ENCODE measurements at places on chromosomes 5 and 9.
A peak's percentile ranks its signal among the peaks of the same experiment; 100 is the strongest.

GRCh38 chr9:98944057-98944733 is 488 bp downstream of the COL15A1 start:
- DNase-seq = no peak

DNA sequence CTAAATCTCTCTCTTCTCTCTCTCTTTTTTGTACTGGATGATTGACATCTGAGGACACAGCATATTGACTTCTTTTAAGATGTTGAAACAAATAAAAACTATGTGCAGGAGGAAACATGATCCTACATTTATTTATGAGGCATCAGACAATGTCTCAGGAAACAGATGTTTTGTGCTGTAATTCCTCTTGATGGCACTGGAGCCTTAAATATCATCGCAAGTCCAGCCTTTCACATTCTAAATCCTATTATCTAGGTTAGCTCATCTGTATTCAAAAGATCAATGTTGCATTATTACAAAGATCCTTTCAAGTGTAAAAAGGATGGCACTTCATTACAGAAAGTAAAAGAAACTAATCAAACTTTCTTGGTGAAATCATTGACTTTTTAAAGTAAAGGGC is 63.9 kb downstream of the MAT2B start:
- DNase-seq = peak; percentile 73

GRCh38 chr9:5719100-5719926 is 90.4 kb downstream of the RIC1 start:
- DNase-seq = peak; percentile 18

DNA sequence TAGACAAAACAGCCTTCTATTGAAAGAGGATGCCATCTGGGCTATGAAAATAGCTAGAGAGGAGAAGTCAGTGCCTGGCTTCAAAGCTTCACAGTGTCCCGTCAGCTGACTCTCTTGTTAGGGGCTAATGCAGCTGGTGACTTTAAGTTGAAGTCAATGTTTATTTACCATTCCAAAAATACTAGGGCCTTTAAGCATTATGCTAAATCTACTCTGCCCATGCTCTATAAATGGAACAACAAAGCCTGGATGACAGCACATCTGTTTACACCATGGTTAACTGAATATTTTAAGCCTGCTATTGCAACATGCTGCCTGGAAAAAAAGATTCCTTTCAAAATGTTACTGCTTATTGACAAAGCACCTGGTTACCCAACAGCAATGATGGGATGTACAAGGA is 309.1 kb downstream of the NTRK2 start:
- no peak for DNase-seq

DNA sequence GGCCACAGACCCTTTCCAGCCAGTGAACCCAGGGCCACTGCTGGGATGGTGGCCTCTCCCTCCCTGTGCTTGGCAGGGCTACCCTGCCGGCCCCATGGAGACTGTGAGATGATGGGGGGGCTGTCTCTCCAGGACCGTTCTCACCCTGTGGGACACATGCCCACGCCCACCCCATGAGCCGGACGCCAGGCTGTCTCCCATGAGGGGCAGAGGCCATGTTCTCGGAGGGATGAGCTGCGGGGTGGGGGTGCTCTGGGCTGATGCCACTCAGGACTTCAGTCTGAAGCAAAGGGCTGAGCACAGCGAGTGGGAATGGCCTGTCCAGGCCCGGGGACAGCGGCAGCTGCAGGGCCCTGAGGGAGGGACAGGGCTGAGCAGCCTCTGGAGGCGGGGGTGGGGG is 88.9 kb downstream of the KCNT1 start:
- no peak for DNase-seq

GRCh38 chr9:114899995-114900394 is 30.4 kb downstream of the TNFSF8 start:
- no peak for DNase-seq

DNA sequence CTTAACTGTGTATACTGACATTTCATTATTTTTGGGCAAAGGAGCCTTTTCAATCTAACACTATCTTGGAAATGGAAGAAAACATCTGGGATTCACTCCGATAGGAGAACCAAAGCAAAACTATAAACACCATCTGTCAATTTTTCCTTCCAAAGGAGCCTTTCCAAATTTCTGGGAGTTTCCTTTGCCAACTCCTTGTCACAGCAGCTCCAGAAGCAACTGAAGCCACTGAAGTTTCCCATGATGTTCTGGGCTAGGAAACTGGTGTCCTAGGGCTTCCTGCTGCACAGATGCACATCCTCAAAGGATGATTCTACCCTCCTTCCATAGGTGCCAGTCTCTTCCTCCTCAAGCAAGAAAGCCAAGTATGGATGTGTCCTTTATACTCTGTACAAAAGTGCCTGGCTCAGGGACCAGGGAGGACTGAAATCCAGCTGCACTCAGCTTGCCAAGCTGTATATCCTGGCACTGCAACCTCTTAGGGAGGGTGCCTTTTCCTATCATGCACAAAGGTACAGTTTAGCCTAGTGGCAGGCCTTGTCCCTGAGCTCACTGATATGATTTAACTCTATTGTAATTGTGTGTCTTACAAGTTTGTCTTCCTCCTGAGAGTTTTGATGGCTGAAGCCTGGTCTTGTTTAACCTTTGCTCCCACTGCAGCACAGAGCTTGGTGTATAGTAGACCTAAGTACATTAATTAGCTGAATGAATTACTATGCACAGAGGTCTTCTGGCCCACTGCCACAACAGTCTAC is 8.4 kb upstream of the UBAP1 start:
- DNase-seq = no peak

DNA sequence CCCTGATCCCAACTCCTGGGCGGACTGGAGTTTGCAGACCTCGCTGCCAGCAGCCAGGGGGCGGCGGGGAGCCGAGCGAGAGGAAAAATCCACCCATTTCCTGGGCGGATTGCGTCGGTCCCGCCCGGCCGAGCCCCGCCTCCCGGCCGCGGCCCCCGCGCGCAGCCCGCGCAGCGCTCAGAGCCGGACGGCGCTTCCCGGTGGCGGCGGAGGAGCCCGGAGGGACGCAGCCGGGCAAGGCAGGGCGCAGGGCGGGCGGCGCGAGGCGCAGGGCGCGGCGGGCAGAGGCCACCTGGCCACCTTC is at the start of gene OLFM1:
TSS of gene OLFM1 (plus strand) at position 180 of the 304 bp plus-strand sequence. CDS start 322 bp downstream, outside the sequence.
- DNase-seq = peak; percentile 46

GRCh38 chr9:34392511-34392910 is 15.8 kb upstream of the MYORG start:
- DNase-seq = no peak

GRCh38 chr9:105483618-105484017 is 35.8 kb downstream of the FSD1L start:
- DNase-seq = no peak

- DNase-seq = no peak
These were observed 151.7 kb upstream of the RAPGEF1 start for GRCh38 chr9:131891598-131891997.

DNA sequence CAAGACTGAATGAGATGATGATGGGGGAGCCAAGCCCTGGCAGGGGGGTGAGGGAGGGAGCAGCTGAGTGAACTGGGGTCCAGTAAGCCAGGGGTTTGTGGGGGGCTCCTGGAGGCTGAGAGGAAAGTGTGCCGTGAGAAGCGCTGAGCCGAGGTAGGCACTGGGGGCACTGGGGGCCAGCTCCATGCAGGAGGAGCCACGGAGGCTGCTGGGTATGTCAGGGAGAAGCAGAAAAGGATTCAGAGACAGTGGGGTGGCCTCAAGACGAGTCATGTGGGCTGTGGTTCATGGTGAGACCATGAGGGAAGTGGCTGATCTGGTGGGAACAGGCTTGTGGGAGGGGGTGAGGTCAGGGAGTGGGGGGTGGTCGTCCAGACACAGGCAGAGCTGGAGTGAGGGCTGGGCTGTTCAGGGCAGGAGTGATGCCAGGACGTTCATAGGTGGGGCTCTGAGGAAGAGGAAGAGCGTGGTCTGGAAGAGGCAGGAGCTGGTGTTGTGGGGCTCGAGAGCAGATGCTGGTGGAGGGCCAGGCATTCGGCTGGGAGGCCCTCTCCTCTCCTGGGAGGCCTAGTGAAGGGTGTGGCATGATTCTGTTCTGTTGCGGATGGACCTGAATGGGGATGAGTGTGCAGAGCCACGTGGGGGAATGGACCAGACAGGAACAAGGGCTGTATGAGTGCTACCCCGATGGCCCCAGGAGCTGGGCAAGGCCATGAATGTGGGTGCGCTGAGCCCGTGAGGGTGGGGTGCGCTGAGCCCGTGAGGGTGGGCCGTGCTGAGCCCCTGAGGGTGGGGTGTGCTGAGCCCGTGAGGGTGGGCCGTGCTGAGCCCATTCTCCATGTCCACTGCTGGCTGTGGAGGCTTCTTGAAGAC is 92.7 kb upstream of the CACNA1B start:
- no peak for DNase-seq

- DNase-seq = no peak
These were observed 62.1 kb downstream of the SLC44A1 start for GRCh38 chr9:105306351-105307140.

- no peak for DNase-seq
These were observed 192.8 kb upstream of the ANKH start for GRCh38 chr5:15064396-15064795.

GRCh38 chr5:115772731-115773475 is 43.6 kb downstream of the CDO1 start:
- DNase-seq = no peak

GRCh38 chr5:6197427-6197826 is 180.9 kb downstream of the MED10 start:
- DNase-seq = no peak

DNA sequence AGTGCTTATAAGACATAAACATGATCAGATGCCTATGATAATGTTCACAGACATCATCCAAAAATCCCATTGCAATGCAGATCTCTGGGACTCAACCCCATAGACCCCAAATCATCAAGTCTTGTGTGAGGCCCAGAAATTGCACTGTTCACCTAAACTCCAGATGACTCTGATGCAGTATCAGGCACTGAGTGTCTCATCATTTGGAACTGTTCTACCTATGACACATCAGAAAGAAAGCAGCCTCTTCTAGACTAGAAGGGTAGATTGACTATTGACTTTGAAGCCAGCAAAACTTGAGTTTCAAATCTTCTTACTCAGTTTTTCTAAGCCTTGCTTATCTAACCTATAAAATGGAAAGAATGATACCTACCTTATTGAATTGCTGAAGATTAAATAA is 58.7 kb upstream of the PAPPA start:
- DNase-seq = peak; percentile 67

DNA sequence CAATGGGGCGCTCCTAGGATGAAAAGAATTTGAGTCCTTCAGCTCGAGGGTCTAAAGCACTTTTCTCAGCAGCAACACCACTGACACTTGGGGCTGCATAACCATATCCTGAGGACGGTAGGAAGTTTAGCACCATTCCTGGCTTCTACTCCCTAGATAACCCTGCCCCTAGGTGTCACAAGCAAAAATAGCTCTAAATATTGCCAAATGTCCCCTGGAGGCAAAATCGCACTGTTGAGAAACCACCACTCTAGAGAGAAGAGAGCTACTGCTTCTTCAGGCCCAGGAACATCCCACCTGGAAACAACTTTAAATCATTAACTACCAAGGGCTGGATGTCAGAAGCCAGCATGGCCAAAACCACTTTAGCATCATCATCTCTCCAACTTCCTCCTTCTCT is 29.8 kb downstream of the MYO10 start:
- DNase-seq = no peak

- peak; percentile 82 for DNase-seq
These were observed 286.0 kb upstream of the TUSC1 start for GRCh38 chr9:25964239-25964638.

- DNase-seq = no peak
These were observed 17.9 kb downstream of the ZFR start for GRCh38 chr5:32426440-32427151.

DNA sequence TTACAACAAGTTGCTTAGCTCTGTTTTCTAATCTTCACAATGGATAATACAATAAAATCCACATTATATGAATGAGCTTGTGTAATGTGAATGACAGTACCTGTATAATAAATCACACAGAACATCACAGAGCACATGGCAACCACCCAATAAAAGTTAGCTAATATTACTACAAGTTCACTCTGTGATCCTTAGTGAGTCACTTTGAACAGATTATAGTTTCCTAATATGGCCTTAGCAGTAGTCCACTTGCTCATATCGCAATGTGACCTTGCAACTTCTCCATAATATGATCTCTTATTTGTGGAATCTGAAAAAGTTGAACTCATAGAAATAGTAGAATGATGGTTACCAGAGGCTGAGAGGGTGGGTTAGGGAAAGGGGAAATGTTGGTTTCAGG is 361.3 kb downstream of the PTPRD start:
- peak; percentile 52 for DNase-seq

DNA sequence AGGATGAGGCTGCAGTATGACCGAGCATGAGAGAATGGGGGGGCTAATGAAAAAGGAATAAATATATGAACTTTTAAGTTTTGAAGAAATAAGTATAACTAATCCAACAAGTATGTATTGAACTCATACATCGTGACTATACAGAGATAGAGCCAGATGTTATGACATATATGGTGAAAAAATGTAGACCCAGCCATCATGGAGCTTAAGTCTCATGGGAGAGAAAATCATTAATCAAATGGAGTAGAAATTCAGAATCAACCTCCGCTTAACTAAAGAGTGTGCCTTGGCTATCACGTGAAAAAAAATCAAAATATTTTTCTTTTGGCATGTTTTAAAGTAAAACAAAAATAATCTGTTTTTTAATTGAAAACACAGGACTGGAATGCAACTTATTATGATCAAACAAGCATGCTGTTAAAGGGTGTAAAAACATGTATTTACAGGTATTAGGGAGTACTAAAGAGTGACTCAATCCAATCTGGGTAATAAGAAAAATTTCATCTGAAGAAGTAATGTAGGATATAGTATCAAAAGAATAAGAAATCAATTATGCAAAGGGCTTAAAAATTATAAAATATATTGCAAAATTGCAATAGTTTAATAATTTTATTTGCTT is 868.5 kb upstream of the NUDT12 start:
- DNase-seq = peak; percentile 11

DNA sequence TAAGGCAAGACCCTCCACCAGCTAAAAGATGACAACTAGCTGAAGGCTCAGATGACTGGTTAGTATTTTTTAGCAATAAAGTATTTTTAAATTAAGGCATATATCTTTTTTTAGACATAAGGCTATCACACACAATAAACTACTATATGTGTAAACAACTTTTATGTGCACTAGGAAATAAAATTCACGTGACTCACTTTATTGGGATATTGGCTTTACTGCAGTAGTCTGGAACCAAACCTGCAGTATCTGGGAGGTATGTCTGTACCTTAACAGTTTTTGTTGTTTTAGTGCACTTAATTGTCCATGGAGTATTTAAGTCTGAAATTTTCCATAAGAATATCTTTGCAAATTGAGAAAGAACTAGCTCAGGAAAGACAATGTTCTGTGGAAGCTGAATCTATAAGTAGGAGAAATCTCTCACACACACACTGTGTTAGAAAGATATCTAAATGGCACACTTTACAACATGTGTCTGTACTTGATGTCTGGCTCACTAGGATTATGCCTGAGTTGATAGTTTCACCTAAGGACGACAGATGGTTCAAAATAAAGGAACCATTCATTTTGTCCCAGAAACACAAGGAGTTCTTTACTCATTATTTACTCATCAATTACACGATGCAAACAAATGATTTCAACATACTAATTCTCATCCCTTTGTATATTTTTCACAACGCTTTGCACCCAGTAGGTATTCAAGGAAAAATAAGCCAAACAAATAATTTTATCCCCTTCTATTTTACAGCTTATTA is 4.6 kb downstream of the RAPGEF6 start:
- DNase-seq = no peak

All from IMR-90 (cell line).